ENCODE measurements at places on chromosomes 2 and 18.

DNA sequence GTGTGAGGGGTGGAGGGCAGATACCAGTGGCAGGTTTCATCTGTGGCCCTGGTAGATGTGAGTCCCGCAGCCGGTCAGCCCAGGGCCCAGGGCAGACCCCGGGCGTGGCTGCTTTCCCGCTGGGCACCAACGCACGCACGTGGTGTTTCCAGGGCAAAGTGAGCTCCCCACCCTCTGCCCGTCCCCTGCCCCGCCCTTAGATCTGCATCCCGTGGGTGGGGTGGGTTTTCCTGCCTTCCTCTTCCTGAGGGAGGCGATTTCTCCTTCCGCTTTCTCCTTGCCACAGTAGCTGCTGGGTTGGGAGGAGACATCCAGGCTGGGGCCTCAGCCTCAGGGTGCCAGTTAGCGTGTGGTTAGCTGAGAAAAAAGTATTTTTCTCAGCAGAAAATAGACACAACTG lies 49.6 kb downstream of the ODC1 start:
- no peak for DNase-seq

DNA sequence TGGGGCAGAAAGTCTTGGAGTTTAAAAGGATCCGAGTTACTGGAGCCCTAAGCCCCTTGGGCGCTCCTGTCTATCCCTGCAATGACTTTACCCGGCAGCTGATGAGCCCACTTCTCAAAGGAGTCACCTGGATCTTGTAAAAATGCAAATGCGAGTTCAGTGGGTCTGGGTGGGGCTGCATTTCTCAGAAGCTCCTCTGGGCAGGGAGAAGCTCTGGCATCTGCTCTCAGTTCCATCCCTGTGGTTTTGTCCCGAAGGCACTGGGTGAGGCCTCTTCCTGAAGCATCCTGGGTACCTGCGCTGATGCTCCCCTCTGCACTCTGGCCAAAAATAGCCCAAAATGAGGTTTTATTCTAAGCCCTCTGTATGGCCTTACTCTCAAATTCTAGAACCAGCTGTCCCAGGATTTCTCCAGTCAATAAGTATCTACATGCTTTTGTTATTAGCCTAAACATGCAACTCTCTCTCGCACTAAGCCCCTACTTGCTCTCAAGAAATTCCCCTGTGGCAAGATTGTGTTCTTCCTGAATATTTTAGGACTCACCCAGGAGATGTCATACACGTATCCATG lies 167.8 kb upstream of the APCDD1 start:
- DNase-seq, result no peak

GRCh38 chr18:5167831-5168230 lies 29.2 kb downstream of the AKAIN1 start:
- no peak for DNase-seq

DNA sequence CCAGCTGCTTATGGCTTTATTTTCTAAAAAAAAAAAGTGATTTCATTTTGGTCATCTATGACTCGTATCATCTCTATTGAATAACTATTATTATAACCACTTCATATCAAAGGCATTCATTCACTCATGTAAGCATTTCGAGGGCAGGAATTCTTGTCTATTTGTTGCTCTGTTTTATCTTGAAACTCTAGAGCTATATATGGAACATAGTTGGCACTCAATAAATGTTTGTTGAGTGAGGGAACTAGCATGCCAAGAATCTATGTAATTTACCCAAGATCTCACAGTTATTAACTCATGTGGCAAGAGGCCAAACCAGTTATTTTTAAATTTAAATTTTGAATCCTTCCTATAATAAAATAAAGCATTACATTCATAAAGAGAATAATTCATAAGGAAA lies 470.1 kb downstream of the TMX3 start:
- DNase-seq, result no peak

GRCh38 chr18:74942319-74942910 lies 266.5 kb downstream of the PTGR3 start:
- DNase-seq, result peak; percentile 7

GRCh38 chr2:74887960-74888700 lies 54.2 kb downstream of the HK2 start:
- DNase-seq, result no peak

GRCh38 chr2:141770530-141770929 lies 360.3 kb downstream of the LRP1B start:
- no peak for DNase-seq

GRCh38 chr2:97699765-97700444 lies 13.5 kb upstream of the ZAP70 start:
- peak; percentile 41 for DNase-seq

- DNase-seq, result no peak
These were observed 78.9 kb upstream of the YWHAQ start for GRCh38 chr2:9709539-9710285.

- DNase-seq, result no peak
These were observed 63.1 kb downstream of the CABYR start for GRCh38 chr18:24201699-24202687.

- no peak for DNase-seq
These were observed 177.5 kb upstream of the GATA6 start for GRCh38 chr18:21991886-21992285.

DNA sequence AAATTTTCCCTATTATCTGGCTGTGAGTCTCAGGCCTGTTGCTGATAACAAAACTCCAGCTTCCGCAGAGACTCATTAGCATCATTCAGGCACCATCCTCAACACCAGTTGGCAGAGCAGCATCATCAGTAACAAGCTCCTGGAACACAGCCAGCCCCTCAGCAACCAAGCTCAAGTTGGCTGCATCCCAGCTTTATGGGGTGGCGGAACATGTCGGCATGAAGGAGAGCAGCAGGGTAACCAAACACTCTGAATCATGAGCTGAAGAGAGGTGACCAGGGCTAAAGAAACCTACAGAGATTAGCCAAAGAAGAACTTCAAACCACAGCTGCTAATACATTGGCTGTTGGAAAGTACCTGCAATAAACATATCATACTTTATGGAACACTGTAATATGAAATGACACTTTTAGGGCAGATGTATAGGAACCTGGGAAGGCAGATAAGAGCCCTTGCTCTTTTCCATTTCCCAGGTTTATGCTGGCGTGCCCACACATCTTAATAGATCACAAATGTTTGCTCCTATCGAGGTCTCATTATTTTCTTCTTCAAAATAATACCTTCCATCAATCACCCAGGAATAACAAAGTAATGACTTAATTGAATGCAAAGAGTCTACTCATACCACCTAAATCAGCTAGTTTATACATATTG lies 63.8 kb downstream of the PDE11A start:
- DNase-seq, result no peak

GRCh38 chr2:100924520-100925451 lies 77.3 kb upstream of the RPL31 start:
- no peak for DNase-seq

DNA sequence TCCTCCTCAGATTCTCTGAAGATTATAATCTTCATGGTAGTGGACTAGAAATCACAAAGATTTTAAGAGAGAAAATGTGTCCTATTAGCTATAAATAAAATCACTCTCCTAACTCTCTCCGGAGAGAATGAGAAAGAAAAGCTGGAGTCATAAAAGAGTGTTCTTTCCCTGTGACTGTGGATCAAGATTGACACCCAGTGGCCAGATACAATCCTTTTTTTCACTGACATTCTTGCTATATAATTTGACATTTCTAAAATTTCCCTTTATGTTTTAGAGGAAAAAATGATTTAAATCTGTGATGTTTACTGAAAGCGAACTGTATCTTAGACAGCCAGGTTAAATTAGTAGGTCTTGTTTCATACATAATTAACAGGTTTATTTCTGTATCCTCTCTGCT lies 35.4 kb upstream of the LRP2 start:
- no peak for DNase-seq

- DNase-seq, result no peak
These were observed 10.2 kb upstream of the GPC1 start for GRCh38 chr2:240425236-240425615.
